ENCODE measurements at places on chromosomes 3 and 15.

GRCh38 chr15:73607405-73607804 is 25.8 kb downstream of the NPTN start:
- no peak for DNase-seq

DNA sequence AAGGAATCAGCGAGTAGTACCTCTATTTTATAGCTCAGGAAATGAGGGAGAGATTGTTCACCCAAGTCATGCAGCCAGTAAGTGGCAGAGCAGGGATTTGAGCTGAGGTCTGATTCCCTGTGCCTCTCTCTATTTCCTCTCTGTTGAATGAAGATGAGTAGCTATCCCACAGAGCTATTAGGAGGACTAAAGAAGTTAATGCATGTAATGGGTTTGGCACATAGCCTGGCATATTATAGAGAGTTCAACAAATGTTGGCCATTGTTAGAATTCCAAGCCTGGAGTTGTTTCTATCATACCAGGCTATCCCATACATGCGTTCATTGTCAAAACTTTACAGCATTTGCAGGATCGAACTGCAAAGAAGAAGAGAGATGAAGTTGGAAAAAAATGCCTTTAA is 21.8 kb upstream of the KLHL6 start:
- DNase-seq = no peak

DNA sequence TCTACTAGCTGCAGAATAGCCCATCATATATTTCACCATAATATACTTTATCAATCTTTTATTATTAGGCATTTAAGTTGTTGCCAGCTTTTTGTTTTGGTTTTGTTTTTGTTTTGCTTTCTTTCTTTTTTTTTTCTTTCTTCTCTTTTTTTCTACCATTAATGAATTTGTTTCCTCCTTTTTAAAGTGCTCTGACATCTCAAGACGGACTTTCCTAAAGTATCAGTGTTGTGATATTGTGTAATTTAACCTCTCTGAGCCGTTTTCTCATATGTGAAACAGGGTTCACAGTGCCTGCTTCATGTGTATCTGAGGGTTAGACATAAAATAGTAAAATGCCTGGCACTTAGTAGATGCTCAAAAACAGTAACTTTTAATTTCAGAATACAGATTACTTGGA is 109.5 kb upstream of the IL12A start:
- DNase-seq = no peak

DNA sequence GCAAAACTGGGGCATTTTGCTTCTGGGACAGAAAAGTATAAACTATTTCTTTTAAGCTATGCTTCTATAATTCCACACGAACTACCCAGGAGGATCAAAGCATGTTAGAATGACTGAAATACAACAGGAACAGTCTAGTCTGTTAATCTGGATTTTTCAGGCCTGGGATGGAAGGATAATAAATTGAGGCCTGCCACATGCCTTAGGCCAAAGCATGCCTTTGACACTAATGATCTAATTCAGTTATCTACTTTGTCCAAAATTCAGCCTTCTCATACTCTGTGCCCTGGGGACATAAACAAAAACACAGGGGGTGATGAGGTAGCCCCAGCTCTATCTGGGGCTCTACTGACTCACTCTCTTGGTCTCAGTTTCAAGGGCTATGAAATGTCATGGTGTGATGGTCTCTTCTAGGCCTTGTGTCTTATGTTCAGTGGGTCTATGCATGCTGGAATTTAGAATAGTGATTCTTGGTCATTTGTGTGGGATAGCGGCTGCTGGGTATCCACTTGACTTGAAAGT is 32.5 kb downstream of the GAP43 start:
- no peak for DNase-seq

- no peak for DNase-seq
These were observed 625 bp downstream of the LRRC15 start for GRCh38 chr3:194368918-194369317.

GRCh38 chr3:172259111-172259541 is 189.1 kb downstream of the GHSR start:
- DNase-seq = no peak

DNA sequence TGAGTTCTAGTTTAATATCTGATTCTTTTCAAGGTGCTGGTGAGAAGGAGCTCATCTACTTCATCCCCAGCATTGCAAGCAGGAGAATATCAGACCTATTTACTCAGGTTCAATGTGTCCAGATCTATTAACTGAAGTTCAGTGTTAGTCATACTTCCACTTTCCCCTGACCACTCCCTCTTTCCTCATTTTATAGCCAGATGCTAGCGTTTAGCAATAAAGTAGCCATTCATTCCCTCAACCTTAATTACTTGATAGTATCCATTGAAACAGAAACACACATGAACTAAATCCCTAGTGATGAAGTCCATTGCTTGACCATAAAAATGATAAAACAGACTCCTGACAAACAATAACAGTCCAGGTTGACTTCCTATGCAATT is 60.0 kb downstream of the RPL22L1 start:
- no peak for DNase-seq

DNA sequence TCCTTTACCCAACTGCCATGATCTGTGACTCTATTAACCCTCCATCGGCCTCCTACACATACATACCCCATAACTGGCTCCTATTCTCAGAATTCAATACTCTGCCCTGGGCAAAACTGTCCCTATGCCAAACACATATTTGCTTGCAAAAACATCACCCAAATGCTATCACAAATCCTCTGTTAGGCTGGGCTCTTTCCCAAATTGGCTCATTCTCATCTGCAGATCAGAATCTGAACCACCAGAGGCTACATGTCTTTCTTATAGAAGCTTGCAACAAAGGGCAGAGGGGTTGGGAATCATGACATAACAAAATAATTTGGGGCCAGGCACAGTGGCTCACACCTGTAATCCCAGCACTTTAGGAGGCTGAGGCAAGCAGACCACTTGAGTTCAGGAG is 45.4 kb upstream of the GOLM2 start:
- DNase-seq = no peak

DNA sequence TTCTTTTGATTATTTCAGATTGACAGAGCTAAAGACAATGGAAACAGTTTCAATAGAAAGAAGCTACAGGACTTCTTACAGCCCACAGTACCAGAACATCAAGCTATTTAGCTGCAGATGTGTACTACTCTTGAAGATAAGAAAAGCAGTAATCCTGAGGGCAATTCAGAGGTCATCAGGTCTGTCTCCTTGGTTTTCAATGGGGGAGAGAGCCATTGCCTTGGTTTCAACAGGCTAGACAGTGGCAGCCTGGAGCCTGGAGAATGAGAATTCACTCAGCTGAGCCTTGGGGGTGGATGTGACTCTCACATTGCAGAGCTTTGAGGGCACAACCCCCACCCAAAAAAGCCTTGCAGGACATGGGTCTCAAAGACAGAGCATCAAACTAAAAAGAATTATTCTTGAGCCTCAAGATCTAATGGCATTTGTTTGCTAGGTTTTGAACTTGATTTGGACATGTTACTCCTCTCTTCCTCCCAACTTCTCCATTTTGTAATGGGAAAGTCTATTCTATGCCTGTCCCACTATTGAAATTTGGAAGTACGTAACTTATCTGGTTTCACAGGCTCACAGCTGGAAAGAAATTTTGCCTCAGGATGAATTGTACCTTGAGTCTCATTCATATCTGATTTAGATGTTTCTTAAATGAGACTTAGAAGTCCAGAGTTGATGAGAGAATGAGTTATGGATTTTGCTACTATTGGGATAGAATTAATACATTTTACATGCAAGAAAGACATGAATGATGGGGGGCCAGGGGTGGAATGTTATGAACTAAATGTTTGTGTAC is 36.9 kb downstream of the PLSCR1 start:
- no peak for DNase-seq

GRCh38 chr3:113329757-113330156 is 111.5 kb downstream of the CFAP44 start:
- DNase-seq = no peak

DNA sequence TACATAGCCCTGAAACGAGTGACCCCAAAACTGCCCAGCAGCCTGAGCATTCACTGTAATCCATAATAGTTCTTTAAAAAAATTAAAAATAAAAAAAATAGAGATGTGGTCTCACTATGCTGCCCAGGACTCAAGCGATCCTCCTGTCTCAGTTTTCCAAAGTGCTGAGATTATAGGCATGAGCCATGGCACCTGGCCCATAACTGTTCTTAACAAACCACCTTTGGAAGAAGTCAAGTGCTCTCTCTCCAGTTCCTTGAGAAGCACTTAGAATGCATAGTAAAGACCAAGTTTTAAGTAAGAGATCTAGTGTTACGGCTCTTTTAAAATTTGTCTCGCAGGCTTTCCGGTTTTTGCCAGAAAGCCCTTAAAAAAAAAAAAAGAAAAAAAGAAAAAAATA is 8.2 kb downstream of the CDC25A start:
- DNase-seq = no peak

DNA sequence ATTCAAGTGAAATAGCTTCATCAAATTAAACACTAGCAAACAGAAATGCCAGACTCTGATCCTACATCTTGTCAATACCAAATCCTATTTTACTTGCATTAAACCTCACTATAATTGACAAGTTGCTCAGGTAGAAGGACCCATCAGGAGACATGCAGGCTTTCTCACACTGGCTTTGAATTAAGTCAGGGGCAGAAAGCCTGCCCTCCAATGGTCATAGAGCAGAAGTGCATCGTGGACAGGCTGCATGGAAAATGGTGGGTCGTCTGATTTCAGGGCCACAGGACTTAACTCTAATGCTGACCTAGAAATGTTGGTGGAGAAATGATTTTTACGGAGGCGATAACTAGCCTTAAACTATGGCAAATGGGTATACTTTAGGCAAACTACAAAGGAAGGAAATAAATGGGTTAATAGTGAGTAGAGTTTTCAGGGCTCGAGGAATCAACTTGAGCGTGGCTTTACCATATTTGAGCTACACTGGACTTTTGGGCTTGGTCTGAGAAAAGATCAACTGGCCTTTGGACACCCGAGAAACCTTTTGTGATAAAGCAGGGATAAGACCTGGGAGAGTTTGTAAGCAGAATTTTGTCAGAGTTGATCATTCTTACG is 283.9 kb downstream of the GRM7 start:
- DNase-seq = no peak

- DNase-seq = no peak
These were observed 10.1 kb downstream of the SEMA7A start for GRCh38 chr15:74423431-74424257.

DNA sequence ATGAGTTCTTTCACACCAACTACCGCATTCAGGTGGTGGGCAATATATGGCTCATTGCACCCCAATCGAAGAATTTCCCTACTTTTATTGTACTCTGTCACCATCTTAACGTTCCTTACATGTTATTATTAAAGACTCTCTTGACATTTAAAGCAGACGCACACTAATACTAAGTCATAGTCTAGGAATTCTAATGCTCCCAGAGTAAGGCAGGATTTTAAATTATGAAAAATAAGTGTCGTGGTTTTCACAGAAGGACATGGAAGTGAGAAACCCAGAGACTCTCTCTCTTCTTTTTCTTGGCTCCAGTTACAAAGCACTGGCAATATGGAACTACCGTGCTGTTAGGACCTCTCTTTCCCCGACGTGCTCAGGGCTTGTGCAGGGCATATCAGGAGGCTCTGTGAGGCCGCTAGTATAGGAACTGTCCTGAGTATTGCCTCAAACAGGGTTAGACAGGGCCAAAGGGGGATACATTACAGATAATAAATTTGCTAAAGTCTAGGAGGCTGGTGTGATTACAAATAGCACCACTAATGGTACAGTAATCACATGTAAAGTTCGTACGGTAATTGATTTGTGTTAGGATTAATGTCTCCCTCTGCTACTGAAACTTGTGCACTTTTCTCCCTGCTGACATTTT is 590.8 kb downstream of the FOXP1 start:
- DNase-seq = no peak

DNA sequence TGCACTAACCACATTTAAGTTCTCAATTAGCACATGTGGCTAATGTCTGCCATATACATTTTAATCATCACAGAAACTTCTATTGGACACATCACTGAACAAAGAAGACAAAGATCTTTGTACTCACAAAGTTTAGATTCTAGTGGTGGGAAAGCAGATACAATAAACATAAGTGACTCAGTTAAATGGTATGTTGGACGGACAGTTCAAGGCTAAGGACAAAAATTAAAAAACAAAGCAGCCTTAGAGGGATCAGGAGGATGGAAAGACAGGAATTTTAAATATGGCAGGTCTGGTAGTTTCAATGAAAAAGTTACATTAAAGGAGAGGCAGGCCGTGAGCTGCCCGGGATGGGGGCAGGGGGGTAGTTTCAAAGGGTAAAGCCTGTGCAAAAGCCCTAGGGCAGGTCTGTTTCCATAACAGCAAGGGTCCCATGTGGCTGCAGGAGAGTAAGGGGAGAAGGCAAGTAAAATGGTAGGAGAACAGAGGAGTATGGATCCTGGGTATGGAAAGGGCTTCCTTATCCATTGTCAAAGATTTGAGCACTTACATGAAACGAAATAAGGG is 220.7 kb downstream of the FHIT start:
- no peak for DNase-seq

- DNase-seq = no peak
These were observed 4.6 kb downstream of the LSG1 start for GRCh38 chr3:194667363-194667762.

- DNase-seq = no peak
These were observed 53.8 kb downstream of the RBMS3 start for GRCh38 chr3:29334706-29335105.

DNA sequence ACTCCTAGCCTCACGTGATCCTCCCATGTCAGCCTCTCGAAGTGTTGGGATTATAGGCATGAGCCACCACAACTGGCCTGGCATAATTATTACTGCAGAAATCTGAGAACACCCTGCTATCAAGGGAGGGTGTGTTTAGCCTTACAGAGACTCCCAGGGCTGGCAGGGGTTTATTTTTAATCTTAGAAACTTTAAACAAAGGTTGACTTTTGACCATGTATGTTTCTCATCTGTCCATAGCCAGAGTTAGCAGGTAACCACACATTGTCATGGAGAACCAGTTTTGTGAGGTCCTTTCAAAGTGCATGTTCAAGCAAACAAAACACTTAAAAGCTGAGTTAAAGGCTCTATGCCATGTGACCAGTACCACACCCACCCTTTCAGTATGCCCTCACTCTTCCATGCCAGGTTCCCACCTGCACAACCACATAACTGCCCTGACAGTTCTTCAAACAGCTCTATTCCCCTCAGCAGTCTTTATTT is 11.1 kb downstream of the SIAH2 start:
- DNase-seq = no peak

DNA sequence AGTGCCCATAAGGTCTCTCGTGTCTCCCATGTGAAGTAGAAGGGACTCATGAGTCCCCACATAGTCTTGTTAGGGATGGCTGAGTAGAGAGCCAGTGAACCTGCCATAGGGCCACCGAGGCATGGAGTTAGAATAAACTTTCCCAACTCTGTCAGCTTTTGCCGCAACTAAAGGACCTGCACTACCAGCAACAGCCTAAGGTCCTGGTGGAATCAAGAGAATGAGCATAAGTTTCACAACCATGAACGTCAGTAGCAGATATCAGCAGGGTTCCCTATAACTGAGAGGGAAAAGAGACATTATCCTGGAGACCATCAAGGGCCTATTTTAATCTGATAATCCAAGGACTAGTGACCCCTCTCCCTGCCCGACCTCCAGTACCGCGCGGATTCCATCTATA is 60.3 kb upstream of the FNDC3B start:
- no peak for DNase-seq

DNA sequence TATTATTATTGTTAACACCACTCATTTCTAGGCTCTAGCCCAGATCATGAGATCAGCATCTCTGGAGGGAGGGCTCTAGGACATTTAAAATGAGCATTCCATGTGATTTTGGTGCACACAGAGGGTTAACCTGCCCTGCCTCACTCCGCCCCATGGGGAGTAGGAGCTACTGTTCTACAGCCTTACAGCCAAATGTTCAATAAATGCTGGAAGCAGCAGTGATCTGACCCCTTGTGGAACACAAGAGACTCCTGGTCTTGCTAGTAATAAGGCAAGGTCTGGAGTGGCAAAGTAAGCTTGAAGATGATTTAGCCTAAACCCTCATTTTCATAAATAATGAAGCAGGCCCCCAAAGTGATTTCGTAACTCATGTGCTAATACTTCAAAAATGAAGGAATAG is 166.4 kb upstream of the EOMES start:
- no peak for DNase-seq

Measured in NCI-H1436 (cell line).